Peyer's patch (tissue), 4 donors: ENCODE measurements at places on chromosomes 6 and 20. TPM values are rescaled to one million over a fixed set of nuclear protein-coding genes. Genes with fewer than 3 reads are reported as not detected.

Gene SPATS1
- total RNA-seq, result not detected

GRCh38 chr6:39063526-39063925 is 14.9 kb downstream of the GLP1R start:
- no peak for DNase-seq

DNA sequence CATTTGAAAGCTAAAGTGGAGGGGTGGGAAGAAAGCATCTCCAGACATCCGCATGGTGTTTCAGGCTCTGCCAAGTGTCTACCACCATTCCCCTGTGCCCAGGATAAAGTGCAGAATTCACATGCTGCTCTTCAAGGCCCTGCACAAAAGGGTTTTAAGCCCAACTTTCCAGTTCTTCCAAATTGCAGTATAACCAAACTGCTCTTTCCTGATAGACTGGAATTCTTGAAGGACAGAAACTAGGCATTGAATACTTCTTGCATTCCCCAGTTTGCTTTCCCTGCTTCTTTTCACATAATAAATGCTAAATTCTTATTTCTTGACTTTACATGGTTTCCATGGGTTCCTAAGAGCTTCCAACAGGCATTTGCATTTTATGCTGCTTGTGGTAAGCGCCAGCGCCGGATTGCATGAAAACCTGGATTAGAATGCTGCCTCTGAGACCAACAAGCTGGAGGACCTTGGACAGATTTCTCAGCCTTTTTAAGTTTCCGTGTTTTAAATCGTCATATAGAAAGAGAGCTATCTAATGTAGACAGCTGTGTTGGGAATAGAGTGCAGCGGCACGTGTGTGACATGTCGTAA is 7.9 kb downstream of the SOX4 start:
- no peak for DNase-seq

Gene CUTA
- total RNA-seq, result 105 TPM

- no peak for DNase-seq
Measured at GRCh38 chr20:10316582-10316981, 98.0 kb downstream of the SNAP25 start.
